ENCODE measurements at places on chromosomes 6 and 20.
A peak's percentile ranks its signal among the peaks of the same experiment; 100 is the strongest.

- no peak for DNase-seq
- no peak overlapping the region for H3K4me3 ChIP-seq
- H3K27ac ChIP-seq = no peak overlapping the region
- no peaks in the 10 kb centered on the region for H3K36me3 ChIP-seq
- H3K4me1 ChIP-seq = peaks cover 2% of the 10 kb centered on the region
Measured at GRCh38 chr6:103723438-103724322, 1136.0 kb downstream of the HACE1 start.

DNA sequence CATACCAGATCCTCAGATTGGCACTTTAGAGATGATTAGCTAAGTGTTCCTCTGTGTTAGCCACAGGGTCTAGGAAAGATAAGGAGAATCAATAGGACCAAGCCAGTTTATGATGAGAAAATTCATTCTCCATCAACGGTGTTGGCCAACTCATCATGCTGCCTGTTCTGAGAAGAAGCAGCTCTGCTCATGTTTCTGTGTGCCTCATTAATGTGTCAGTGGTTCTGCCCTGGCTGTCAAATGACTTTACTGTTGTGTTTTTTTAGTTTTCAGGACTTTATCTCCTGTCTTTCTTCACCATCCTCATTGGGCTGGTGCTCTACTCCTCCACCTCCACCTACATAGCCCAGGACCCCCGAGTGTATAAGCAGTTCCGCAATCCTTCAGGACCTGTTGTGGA is 234.3 kb upstream of the PLN start:
- no peaks in the 10 kb centered on the region for H3K36me3 ChIP-seq
- DNase-seq = no peak
- H3K27ac ChIP-seq = no peak overlapping the region
- H3K4me3 ChIP-seq = no peak overlapping the region

- H3K4me3 ChIP-seq = peak overlapping the region; percentile 86
- H3K27me3 ChIP-seq = no peaks in the 10 kb centered on the region
- H3K36me3 ChIP-seq = no peaks in the 10 kb centered on the region
- no peak for DNase-seq
- no peak overlapping the region for H3K27ac ChIP-seq
Measured at GRCh38 chr20:17568045-17568788, 1.7 kb upstream of the DSTN start.

- H3K4me3 ChIP-seq = no peak overlapping the region
- no peaks in the 10 kb centered on the region for H3K4me1 ChIP-seq
- H3K27ac ChIP-seq = no peak overlapping the region
- H3K27me3 ChIP-seq = no peaks in the 10 kb centered on the region
- no peaks in the 10 kb centered on the region for H3K36me3 ChIP-seq
Measured at GRCh38 chr6:650098-650497, 6.8 kb downstream of the HUS1B start.

GRCh38 chr6:77457720-77458349 is 5.5 kb downstream of the HTR1B start:
- peak; percentile 79 for DNase-seq
- H3K4me1 ChIP-seq = peaks cover 11% of the 10 kb centered on the region
- peak overlapping the region; percentile 55 for H3K27ac ChIP-seq

GRCh38 chr20:41173161-41173721 is 35.9 kb downstream of the PLCG1 start:
- no peaks in the 10 kb centered on the region for H3K27me3 ChIP-seq
- peaks cover 66% of the 10 kb centered on the region for H3K36me3 ChIP-seq
- peaks cover 5% of the 10 kb centered on the region for H3K4me1 ChIP-seq
- peak; percentile 78 for DNase-seq

DNA sequence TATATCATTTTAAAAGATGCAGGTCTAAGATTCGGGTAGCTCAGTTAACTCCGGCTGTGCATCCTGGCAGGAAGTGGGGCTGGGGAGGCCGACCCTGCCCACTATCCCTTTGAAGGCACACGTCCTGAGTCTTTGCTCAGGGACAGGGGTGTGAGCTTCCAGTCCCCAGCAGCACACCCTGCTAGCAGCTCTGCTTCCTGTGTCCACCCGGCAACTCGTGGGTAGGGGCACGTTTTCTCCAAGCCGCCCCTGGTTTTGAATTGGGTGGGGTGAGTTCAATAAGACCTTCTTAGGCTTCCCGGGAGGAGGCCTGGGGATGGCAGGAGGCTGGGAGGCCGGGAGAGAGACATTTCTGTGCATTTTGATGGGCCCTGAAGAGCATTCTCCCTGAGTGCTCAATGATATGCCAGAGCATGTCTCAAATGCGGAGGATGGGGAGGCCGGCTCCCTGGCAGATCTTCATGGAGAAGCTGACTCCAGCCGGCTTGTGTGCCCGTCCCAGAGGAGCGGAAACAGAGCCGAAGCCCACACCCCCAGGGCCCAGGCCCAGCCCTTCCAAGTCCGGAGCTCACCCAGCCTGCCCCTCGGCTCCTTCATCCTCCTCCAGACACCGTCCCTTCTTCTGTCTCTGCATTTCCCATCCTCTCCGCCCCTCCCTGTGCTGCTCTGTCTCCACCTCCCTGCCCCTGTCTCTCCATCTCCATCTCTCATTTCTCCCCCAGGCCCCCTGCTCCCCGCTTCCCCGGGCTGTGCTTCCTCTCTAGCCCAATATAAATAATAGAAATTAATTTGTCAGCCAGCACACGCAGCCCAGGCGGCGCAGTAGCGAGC is 36.3 kb upstream of the ZFAND3 start:
- H3K27me3 ChIP-seq = no peaks in the 10 kb centered on the region
- peaks cover 11% of the 10 kb centered on the region for H3K4me1 ChIP-seq
- peak; percentile 52 for DNase-seq
- no peak overlapping the region for H3K27ac ChIP-seq
- no peaks in the 10 kb centered on the region for H3K36me3 ChIP-seq
- peak overlapping the region; percentile 37 for H3K4me3 ChIP-seq

DNA sequence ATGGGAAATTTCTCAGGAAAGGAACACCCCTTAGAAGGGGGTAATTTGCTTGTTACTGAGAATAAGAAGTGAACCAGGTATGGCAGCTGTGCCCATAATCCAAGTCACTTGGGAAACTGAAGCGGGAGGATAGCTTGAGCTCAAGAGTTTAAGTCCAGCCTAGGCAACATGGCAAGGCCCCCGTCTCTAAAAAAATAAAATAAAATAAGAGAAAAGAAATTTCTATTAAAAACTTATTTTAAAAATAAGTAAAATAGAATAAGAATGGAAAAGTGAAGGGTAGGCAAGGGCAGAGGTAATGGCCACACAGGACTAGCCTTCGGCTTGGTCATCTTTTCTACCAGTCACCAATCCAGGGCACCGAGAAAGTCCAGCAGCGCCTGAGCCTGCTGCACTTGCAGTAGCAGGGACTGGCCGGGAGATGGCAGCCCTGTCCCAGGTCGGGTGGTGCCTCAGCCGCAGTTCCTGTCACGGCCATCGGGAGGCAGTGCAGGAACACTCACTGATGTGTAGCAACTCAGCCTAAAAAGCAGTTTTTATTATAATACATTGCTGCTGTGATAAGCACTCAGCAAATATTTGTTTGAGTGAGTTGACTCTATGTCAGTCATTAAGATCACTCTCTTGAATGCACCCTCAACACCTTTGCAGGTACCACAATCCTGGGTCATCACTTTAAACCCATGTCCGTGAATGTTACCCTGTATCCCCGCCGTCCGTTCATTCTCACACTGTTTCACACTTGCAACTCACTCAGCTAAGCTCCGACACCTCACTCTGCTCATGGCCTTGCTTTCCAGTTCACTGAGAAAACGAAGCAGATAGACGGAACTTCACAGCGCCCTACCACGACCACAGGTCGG is 23.2 kb upstream of the GCM1 start:
- H3K36me3 ChIP-seq = no peaks in the 10 kb centered on the region
- H3K4me1 ChIP-seq = no peaks in the 10 kb centered on the region
- H3K4me3 ChIP-seq = no peak overlapping the region
- H3K27ac ChIP-seq = no peak overlapping the region
- DNase-seq = peak; percentile 74
- no peaks in the 10 kb centered on the region for H3K27me3 ChIP-seq

DNA sequence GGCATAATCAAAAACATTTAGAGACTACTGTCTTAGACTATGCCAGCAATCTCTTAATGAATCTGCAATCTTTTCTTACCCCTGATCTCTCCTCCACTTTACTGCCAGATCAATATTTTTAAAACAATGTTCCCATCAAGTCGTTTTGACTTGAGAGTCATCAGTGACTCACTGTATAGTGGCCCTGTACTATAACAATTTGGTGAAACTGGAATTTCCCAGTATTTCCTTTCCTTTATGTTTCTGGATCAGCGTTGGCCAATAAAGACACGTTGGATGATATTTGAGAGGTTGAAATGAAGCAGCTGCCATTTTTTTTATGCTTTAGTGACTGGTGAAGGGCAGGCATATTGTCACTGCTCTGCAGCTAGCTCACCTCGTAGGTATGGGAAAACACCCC is 10.1 kb upstream of the SMIM13 start:
- H3K27ac ChIP-seq = no peak overlapping the region
- DNase-seq = no peak
- H3K4me1 ChIP-seq = no peaks in the 10 kb centered on the region
- no peak overlapping the region for H3K4me3 ChIP-seq
- no peaks in the 10 kb centered on the region for H3K36me3 ChIP-seq
- no peaks in the 10 kb centered on the region for H3K27me3 ChIP-seq

GRCh38 chr6:70413992-70414494 is 735 bp downstream of the FAM135A start:
- no peaks in the 10 kb centered on the region for H3K36me3 ChIP-seq
- peaks cover 5% of the 10 kb centered on the region for H3K4me1 ChIP-seq
- peak overlapping the region; percentile 65 for H3K4me3 ChIP-seq
- peak; percentile 47 for DNase-seq
- no peaks in the 10 kb centered on the region for H3K27me3 ChIP-seq
- H3K27ac ChIP-seq = peak overlapping the region; percentile 76

DNA sequence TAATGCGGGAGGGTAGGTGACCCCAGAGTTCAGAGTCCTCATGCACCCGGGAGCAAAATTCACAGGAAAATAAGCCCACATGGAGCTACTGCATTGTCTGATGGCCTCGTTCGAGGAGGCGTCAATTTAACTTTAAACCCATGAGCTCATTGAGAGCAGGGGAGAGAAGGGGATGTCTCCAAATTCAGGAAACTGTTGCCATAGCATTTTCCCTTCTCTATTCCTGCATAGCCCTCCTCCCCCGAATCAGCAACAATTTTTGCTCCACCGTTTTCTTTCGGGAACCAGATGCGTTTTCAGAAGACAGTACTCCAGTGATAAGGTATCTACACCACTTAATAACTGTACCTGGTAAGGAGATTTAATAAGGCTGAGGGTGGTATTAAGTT is 324 bp upstream of the LAMP5 start:
- peaks cover 77% of the 10 kb centered on the region for H3K27me3 ChIP-seq
- no peaks in the 10 kb centered on the region for H3K36me3 ChIP-seq
- DNase-seq = no peak
- no peak overlapping the region for H3K4me3 ChIP-seq

DNA sequence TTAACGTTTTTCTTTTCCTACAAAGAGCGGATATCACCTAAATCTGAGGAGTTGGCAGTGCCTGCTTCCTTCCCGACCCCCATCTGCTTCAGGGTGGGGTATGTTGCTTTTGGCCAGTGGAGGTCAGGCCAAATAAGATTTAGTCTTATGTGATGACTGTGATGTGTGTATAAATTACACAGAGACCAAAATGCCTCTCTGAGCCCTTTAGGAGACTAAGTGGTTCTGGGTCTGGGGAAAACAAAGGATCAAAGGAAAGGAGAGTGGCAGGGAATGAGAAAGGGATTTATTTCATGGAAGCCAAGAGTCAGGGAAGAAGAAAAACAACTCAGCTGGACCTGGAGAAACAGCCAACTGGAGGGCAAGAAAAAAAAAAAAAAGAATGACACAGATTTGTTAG is 39.1 kb upstream of the TBC1D7 start:
- H3K27ac ChIP-seq = no peak overlapping the region
- H3K27me3 ChIP-seq = no peaks in the 10 kb centered on the region
- H3K4me3 ChIP-seq = no peak overlapping the region
- no peak for DNase-seq

- peak; percentile 15 for DNase-seq
- no peaks in the 10 kb centered on the region for H3K36me3 ChIP-seq
- H3K4me1 ChIP-seq = no peaks in the 10 kb centered on the region
- H3K27ac ChIP-seq = no peak overlapping the region
- no peak overlapping the region for H3K4me3 ChIP-seq
Measured at GRCh38 chr6:168619560-168620314, 178.8 kb downstream of the SMOC2 start.

DNA sequence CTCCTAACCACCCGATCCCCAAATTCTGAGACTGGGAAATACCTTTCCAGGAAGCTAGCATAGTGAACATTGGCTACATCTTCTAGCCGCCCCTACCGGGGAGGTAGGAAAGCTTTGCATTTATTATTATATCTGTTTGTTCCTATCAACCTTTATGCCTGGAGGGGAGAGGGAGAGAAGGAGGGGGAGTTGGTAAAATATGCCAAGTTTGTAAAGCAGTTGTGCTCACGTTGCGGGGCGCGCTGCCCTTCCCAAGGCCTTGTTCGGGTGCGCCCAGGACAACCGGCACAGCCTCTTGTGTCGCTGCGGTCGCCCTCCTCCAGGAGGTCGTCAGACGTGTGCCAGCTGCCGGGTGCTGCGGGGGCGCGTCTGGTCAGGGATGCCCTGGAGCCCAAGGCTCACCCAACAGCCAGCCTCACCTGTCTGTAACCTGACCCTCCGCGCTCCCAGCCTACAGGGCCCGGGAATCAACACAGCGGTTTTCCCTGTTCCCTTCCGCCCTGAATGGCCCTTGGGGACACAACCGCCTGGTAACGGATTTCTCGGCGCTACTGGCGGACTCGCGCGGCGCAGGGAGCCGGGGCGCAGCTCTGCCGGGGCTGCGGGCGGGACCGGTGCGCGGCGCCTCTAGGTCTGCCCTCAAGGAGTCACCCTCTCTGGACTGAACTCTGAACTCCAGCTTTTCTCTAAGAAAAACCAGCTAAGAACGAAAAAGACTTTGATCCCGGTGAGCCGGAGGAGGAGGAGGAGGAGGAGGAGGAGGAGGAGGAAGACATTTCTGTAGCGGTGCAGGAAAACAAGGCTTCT is 1.1 kb upstream of the OVOL2 start:
- DNase-seq = no peak
- H3K4me1 ChIP-seq = peaks cover 13% of the 10 kb centered on the region
- H3K4me3 ChIP-seq = peak overlapping the region; percentile 4
- H3K27ac ChIP-seq = no peak overlapping the region

GRCh38 chr6:128672023-128672422 is 151.6 kb upstream of the PTPRK start:
- no peak overlapping the region for H3K27ac ChIP-seq
- no peaks in the 10 kb centered on the region for H3K27me3 ChIP-seq
- no peaks in the 10 kb centered on the region for H3K4me1 ChIP-seq
- H3K4me3 ChIP-seq = no peak overlapping the region

DNA sequence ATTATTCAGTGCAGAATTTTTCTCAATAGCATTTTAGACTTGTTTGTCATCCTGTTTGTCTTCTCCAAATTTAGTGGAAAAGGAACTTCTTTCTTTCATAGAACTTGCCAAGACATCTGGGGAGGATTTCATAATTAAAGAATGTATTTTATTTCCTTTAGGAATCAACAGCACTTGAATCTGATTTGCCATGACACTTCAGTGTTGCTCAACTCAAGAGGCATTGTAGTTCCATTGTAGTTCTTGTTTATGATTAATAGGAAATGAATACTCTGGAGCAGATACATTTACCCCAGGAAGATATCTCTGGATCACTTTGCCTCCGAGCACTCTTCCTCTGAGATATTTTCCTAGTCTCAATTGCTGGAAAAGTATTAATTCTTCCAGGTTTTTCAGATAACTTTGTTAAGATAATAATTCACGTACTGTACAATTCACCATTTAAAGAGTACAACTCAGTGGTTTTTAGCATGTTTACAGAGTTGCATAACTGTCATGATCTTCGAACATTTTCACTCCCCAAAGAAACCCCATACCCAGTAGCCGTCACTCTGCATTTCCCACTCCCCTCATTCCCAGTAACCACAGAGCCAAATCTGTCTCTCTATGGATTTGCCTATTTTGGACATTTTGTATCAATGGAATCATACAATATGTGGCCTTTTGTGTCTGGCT is 29.7 kb downstream of the AKAP12 start:
- peaks cover 15% of the 10 kb centered on the region for H3K4me1 ChIP-seq
- no peaks in the 10 kb centered on the region for H3K36me3 ChIP-seq
- H3K27ac ChIP-seq = peak overlapping the region; percentile 11
- H3K4me3 ChIP-seq = no peak overlapping the region
- no peaks in the 10 kb centered on the region for H3K27me3 ChIP-seq

Data from A673 (cell line).